Pancreas (tissue), 10 donors: ENCODE measurements at places on chromosomes 12 and 14. TPM values are rescaled to one million over a fixed set of nuclear protein-coding genes. Genes with fewer than 3 reads are reported as not detected.
A peak's percentile ranks its signal among the peaks of the same experiment; 100 is the strongest.

GRCh38 chr14:69038455-69039287 lies 59.6 kb upstream of the ACTN1 start:
- DNase-seq: no peak

DNA sequence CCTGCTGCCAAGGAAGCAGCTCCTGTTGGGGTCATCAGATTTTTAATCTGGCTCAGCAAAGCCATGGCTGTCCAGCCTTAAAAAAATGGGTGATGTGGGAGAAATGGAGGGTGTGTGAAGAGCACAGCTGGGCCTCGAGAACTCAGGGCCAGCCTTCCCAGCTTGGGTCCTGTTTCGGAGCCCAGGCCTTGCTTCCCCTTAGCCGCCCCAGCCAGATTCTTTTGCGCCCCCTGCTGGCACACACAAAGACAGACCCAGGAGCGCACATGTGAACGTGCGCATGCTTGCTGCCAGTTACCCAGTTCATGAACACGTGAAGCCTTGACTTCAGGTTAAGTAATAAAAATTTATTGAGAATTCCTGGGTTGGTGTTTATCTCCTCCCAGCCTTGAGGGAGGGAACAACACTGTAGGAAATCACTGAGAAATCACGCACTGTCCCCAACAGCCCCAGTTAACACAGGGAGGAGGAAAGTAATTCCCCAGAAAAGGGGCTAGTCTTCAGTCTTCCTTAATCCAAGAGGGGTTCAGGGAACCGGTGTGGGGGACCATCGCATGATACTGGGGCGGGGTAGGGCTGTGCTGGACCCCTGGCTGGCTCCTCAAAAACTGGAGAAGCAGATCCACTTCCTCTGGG lies 5.3 kb downstream of the PHB2 start:
- DNase-seq: peak; percentile 94

- DNase-seq: peak; percentile 30
Observed at GRCh38 chr14:100900837-100901390, 2.6 kb downstream of the RTL1 start.

- DNase-seq: peak; percentile 71
Observed at GRCh38 chr14:104827177-104828055, 26.5 kb downstream of the ZBTB42 start.

The SYCP3 gene
- total RNA-seq: 0.25 TPM

The BCL2L14 gene
- total RNA-seq: 4.5 TPM

The PLEK2 gene
- 6.4 TPM for total RNA-seq

- no peak for DNase-seq
Observed at GRCh38 chr12:57027011-57027804, 10.9 kb upstream of the TAC3 start.

- no peak for DNase-seq
Observed at GRCh38 chr12:124423761-124424515, 129.0 kb downstream of the RFLNA start.

The STYK1 gene
- 0.55 TPM for total RNA-seq

DNA sequence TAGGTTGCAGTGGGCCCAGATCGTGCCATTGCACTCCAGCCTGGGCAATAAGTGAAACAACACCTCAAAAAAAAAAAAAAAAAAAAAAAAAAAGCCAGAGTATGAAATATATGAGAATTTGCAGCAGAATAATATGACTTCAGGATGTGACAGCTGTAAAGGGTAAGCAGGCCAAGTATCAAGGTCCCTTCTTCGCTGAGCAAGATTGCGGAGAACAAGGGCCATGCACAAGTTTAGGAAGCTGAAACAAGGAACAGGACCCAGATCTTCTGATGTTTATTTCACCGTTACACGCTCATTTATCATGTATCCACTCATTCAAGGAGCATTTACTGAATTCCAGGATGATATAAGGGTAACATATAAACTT lies 659 bp upstream of the FOXJ2 start:
- DNase-seq: no peak

DNA sequence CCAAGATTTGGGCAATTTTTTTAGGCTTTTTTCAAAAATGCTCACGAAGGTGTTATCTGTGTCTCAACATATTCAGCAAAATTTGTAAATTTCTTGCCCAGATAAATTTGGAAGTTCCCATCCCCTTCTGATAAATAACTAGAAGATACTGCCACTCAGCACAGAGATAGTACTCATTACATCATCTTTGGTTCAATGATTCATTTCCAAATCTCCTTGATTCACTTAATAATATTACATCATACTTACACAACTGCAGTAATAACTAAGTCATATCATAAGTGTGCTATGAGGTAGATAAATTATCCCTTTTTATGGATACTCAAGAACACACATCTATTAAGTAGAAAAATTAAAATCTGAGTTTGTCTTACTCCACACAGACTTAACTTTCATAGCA lies 89.4 kb downstream of the RPAP3 start:
- DNase-seq: no peak
